ENCODE measurements at places on chromosomes 16 and 17. TPM values are rescaled to one million over a fixed set of nuclear protein-coding genes. Genes with fewer than 3 reads are reported as not detected.

CNTD1 gene
- not detected for total RNA-seq

- DNase-seq, result no peak
These were observed 230.4 kb downstream of the C16orf78 start for GRCh38 chr16:49603956-49604355.

CACNG3 gene
- total RNA-seq, result not detected

DNA sequence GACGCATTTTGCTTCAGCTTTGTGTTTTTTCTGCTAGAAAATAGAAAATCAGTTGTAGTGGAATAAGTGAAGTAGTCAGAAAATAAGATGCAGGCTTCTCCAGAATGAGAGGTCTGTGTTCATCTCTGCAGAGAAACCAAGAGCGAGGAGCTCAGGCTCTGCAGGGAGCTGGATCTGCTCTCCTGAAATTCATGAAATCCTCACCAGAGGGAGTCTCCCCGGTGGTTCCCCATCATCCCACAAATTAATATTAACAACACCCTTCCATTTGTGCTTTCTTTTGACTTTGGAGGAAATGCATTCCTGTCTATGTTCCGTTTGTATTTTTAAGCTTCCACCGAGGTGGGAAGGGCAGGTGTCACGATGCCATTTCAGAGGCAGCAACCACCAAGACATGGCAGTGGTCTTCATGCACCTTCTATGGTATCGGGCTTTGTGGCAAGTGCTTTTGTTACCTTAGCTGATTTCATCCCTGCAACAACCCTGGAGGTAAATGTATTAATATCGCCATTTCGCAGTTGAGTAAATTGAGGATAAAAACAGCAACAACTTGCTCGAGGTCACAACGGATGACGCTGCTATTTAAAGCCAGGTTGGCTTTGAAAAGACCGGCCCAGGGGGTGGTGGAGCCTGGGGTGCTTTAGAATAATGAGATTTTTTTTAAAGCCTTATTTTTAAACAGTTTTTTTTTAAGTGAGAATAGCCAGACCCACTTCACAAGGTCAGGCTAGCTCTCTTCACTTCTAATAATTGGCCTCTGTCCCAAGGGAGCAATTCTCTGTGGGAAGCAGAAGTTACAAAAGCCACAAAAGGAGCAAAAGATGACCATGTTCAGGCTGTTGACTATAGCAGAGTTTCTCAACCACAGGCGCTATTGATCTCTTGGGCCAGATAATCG, 367.6 kb upstream of the ERCC4 start:
- DNase-seq, result no peak

Measured in upper lobe of left lung (tissue), 6 donors.